ENCODE measurements at places on chromosomes 4 and X.

DNA sequence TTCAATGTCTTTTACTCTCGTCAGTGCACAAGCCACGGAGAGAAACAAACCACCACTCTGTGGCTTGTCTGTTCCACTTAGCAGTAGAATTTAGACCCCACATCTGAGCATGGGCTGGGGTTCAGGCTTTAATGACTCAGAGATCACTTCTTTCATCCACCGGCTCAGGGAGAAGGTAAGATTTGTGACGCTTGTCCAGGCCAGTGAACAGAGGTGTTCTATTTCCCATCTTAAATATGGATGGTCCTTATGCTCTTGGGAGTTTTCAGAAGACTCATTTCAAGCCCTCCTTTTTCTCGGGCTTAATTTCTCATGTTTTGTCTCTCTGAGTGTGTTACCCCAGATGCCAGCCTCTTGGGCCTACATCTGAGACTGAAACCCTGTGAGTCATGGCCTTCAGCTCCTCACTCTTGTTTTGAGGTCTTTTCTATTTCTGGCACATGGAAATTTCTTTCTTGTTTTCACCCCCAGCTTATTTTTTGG is 127.4 kb upstream of the SFRP2 start:
- DNase-seq, result no peak

DNA sequence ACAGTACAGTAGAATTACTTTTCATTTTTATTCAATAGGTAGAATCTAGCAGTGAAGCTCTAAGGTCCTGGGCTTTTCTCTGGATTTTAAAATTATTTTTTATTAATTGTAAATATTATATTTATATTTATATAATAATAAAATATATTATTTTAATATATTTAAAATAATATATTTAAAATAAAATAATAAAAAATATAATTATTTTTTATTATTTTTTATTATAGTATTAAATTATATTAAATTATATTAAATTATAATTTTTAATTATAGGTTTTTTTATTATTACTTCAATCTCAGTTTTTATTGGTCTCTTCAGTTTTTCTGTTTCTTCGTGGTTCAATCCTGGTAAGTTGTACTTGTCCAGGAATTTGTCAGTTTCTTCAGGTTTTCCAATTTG is 49.7 kb upstream of the PABPC4L start:
- no peak for DNase-seq

DNA sequence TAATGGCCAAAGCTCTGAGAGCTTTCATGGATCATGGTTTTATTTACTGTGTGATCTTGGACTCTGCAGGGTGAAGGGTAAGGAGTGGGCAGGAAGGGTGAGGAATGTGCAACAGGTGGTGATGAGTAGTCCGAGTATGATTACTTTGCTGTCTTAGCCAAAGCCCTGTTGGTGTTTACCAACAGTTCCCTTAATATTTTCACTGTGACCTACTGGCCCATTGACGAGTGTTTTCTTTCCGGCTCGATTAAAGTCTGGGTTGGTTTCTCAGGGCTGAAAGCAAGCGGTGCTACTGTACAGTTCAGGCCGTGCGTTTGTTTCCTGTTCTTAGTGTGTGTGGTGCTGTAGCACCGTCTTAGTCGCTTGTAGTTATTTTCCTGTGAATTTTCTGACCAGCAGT is 2.6 kb downstream of the ARHGAP24 start:
- no peak for DNase-seq

DNA sequence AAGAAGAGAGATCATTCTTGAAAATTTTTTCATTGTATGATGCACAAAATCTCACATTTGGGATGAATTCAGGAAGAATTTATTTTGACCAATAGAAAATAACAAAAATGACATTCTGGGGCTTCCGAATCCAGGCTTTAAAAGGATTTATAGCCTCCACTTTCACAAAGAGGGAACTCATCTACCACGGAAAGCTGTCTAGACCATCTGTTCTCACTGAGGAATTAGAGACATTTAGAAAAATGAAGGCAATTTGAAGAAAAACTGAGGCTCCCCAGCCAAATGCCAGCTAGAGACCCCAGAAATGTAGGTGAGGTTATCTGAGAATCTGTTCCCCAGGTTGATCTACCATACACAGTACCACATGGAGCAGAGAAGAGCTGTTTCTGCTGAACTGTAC is 464.3 kb downstream of the TMA16 start:
- DNase-seq, result no peak

DNA sequence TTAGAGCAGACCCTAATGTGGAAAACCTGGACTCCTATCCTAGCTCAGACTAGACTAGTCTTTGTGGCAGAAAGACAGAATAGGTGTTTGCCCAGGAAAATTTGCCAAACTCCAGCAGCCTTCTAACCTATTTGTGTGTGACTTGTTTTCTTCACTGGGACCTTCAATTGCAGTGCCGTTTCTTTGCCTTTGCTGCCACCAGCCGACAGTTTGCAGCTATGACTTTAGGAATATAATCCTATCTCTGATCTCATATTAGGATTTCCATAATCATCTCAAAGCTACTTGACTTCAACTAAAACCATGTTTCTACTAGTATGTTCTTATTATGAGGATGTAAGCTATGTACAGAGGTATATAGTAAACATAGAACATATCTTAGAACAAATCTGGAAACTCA is 60.2 kb upstream of the PGAM4 start:
- no peak for DNase-seq

DNA sequence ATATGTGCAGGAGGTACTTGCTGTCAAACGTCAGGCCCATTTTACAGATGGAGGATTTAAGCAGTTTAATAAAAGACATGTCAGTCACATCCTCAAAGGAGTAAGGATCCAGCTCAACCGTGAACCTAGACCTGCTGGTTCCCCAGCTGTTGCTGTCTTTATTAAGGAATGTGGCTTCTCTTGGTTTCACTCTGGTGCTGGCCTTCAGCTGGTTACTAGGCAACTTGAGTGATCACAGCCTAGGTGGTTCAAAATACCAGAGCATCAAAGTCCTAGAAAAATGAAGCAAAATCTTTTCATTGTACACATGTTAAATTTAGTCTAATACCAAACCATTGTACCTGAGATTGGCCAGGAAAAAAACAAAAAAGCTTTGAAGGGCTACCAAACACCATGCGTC is 32.7 kb upstream of the GLRA2 start:
- DNase-seq, result no peak

- DNase-seq, result no peak
These were observed 329 bp downstream of the TBC1D14 start for GRCh38 chr4:6909970-6910339.

GRCh38 chr4:182293691-182294255 is 50.6 kb downstream of the TENM3 start:
- DNase-seq, result no peak
